ENCODE measurements at places on chromosomes 11 and 22.

DNA sequence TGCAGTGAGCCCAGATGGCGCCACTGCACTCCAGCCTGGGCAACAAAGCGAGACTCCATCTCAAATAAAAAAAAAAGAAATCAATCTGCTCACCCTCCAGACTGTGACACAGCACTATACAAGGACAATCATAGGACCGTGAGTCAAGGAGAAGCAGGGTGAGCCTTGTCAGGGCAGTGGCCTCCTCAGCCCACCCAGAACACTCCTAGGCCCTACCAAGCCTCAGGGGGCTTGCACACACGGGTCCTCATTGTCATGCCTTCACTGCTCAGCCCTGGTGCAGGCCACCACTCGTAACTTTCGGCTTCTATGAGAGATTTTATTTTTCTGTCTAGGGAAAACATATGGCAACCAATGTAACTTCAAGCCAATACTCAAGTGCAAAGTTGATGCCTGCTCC, 35.8 kb downstream of the DGCR2 start:
- no peak for DNase-seq

- DNase-seq = no peak
Observed at GRCh38 chr11:57055744-57056143, 67.0 kb downstream of the OR5AK2 start.

DNA sequence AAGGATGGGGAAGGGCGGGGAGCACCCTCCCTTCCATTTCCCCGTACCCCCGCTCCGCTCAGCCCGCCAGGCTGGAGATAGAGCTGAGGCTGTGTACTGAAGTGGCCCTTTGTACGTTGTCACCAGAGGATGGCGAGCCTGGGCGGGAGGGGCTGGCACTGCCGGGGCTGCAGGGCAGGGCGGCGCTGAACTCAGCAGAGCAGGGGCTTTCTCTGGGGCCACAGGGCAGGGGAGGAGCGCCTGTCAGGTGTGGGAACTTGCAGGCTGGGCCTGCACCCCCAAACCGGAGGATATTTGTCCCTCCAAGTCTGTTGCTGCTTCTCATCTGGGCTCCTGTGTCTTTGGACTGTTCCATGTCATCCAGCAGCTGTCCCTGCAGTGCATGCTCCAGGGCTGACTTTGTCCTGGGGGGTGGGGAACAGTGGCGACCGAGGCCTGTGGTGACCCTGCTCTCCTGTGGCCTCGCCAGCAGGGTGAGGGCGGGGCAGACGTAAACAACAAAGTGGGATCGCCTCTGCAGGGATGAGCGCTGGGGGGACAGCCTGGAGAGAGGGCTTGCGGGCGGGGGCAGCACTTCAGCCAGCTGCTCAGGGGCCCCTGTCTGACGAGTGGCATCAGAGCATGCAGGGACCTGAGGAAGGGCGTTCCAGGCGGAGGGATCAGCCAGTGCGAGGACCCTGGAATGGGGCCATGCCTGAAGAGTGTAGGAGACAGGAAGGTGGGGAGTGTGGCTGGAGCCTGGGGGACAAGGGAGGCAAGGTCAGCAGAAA, 13.1 kb downstream of the MGAT3 start:
- no peak for DNase-seq

- DNase-seq = no peak
Observed at GRCh38 chr22:26313291-26313690, 115.8 kb upstream of the ASPHD2 start.

DNA sequence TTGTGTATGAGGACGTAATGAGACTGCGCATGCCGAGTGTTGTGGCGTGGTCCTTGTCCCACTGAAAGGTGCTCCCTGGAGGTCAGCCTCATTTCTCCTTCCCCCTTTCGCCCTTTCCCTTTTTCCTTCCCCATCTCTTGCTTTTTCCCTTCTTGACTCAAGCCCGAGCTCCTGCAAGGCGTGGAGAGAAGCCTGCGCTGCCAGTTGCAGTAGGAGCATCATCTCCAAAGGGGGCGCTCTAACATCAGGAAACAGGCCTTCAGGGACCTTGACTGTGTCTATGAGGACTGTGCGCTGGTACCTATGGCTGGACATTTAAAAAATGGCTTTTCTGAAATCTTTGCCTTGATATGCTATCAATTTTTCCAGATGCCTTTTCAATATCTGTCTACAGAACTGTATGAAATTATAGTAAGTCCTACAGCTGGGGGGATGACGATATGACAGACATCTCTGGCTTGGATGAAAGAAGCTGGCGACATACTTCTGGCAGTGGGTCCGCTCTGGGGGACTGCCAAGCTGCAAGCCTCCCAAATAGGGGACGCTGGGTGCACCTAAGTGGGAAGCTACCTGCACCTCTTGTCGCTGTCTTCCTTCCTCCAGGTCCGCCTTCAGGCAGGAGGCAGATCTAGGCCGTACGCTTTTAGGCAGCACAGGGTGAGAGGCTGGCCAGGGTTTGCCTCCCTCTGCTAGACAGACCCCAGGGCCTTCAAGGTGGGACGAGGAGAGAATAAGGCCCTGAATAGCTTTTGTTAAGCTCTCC, 96.5 kb downstream of the NXPE2 start:
- no peak for DNase-seq

DNA sequence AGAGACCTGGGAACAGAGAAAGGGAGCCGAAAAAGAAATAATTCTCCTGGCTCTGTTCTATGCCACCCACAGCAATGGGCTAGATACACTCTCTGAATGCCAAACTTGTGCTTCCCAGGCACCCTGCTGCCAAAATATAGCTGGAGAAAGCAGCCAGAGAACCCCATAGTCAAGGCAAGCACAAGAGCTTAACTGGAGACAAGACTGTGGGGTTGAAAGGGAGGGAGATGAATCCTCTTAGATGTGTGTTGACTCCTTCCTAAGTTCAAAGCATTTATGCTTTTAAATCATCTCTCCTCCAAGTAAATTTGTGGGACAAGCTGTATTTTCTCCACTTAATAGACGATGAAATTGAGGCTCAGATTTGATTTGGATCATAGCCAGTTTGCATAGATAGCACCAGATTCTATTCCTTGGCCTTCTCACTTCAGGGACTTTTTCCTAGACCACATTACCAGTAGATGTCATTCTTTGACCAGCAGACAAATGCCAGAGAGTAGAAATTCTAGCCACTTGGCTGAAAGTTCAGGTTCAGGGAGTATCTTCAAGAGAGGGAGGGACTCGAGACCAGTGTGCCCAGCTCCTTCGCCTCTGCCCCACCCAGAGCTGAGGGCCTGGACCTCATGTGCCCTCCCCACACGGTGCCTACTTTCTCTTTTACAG, 16.5 kb upstream of the ETS1 start:
- DNase-seq = no peak

GRCh38 chr22:24758164-24758799, 16.2 kb downstream of the PIWIL3 start:
- peak; percentile 21 for DNase-seq

- peak; percentile 76 for DNase-seq
Observed at GRCh38 chr22:31084811-31085492, 3.8 kb downstream of the SMTN start.

DNA sequence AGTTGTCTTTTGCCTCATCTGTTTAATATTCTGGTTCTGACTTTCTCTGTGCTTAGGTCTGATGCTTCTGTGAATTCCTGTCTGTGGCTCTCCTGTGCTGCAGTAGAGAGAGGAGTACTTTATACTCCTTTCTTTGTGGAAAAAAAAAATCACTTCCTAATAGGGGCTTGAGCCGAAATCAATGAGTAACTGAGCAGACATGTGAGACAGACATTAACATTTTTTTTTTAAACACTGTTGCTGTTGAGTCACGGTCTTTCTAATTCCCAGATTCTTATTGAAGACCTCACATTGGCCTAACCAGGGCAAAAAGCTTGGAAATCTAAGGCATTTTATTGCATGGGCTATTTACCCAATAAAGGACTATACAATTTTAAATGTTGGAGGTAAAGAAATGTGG, 86.1 kb downstream of the GRM5 start:
- DNase-seq = no peak

DNA sequence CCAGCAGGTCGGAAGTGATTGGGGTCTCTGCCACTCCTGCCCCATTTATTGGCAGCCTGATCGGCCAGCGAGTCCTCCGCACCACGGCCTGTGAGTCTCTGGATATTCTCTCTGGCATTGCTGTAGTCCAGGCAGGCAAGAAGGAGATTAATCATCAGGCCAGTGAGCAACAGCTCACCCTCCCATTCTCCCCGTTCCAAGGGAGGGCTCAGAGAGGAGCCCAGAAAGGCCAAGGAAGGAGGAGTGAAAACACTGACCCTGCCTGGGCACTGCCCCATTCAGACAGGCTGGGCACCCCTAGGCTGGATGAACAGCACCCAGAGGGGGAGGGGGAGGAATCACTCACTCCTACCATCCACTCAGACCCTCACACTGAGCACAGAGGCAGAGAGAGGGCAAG, 3.1 kb downstream of the SAA2 start:
- no peak for DNase-seq

DNA sequence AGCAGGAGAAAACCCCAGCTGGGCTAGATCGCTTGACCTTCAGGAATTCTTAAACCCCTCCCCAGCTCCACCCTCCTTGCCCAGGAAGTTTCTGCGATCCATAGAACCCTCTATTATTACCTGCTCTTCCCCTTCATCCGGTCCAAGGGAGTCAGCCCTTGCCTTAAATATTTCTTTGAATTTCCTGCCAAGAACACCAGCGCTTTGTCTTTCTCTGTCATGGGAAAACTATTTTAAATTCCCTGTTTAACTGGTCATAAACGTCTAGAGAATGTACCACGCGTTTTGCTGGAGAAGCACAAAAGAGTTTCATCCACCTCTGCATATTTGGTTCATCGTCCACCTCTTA, 496 bp upstream of the TRAF6 start:
- no peak for DNase-seq

- no peak for DNase-seq
Observed at GRCh38 chr11:102576350-102576749, 45.8 kb upstream of the MMP7 start.

Data from activated CD4-positive, alpha-beta T cell treated with anti-CD3 and anti-CD28 coated beads for 1 hour (primary cell).